Activated CD4-positive, alpha-beta memory T cell treated with anti-CD3 and anti-CD28 coated beads for 36 hours (primary cell): ENCODE measurements at places on chromosomes 4 and X.

- no peak for DNase-seq
These were observed 69.4 kb downstream of the IQCM start for GRCh38 chr4:149746276-149746675.

GRCh38 chr4:19309378-19309777 is 942.3 kb upstream of the SLIT2 start:
- DNase-seq: no peak

- no peak for DNase-seq
These were observed 7.3 kb downstream of the GPR119 start for GRCh38 chrX:130378024-130378669.

DNA sequence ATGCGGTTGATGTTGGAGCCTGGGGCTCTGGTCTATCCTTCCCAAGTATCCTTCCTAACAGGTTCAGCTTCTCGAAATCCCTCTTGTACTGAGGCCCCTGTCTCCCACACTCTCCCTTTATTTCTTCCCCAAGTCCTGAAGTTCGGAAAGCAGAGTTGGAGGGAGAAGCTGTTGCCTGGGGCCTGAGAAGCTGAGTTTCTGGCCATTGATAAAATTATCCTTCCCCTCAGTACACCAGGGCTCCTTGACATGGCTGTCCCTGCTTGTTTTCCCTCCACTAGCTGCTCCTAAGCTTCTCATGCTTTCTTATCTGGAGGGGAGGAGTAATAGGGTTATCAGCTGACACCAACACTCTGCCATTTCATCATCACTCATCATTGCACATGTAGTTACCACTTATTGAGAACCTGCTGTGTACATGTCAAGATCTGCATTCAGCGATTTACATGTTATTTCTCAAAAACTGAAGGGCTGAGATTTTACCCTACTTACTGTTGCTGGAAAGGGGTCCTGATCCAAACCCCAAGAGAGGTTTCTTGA is 58.0 kb downstream of the FUNDC1 start:
- no peak for DNase-seq

GRCh38 chr4:54104907-54105306 is 4.9 kb downstream of the GSX2 start:
- no peak for DNase-seq

DNA sequence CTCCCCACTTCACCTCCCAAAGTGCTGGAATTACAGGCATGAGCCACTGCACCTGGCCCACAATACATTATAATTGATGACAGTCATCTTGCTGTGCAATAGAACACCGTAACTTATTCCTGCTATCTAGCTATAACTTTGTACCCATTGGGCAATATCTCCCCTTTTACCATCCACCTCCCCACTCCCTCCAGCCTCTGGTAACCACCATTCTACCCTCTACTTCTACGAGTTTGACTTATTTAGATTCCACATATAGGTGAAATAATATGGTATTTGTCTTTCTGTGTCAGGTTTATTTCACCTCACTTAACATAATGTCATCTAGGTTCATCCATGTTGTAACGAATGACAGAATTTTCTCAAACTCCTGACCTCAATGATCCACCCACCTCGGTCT is 8.2 kb upstream of the TEX11 start:
- no peak for DNase-seq

GRCh38 chr4:77184974-77185373 is 28.0 kb downstream of the CCNG2 start:
- no peak for DNase-seq

- no peak for DNase-seq
These were observed 103.6 kb downstream of the UCHL1 start for GRCh38 chr4:41360214-41360920.

DNA sequence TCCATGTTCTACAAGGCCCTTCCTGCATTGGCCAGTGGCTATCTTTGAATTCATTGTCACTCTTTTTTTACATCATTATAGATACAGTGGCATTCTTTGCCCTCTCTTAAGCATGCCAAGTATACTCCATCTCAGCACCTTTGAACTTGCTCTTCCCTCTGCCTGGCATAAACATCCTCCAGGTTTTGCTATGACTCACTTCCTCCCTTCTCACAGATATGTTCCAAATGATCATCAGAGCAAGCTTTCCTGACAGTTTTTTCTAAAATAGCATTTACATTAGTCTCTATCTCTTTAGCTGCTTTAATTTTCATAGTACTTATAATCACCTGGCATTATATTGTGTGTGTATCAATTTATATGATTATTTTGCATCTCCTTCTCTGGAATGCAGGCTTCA is 553.3 kb upstream of the MAGEB2 start:
- no peak for DNase-seq

- DNase-seq: no peak
These were observed 81.8 kb downstream of the FRYL start for GRCh38 chr4:48698029-48698971.

GRCh38 chrX:31323658-31324057 is 251.8 kb upstream of the FTHL17 start:
- no peak for DNase-seq

- no peak for DNase-seq
These were observed 18.6 kb downstream of the NSG1 start for GRCh38 chr4:4405358-4405962.

- no peak for DNase-seq
These were observed 35.7 kb downstream of the DDX53 start for GRCh38 chrX:23035493-23035892.

DNA sequence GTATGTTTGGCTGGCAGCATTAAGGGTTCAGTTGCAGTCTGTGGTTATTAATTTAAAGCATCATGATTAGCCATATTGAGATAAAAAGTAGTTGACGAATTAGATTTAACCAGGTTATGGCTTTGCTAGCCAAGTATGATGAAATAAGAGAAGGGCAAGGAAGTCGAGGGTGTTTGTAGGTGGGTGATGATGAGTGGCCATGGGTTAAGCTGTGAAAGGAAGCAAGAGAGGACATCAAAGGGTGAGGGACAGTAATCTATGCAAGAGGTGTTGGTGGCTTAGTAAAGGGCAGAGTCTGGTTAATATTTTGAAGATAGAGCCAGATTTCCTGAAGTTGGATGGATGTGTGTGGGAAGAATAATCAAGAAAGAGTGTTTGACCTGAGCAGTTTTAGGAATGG is 44.5 kb downstream of the STIM2 start:
- DNase-seq: no peak

- no peak for DNase-seq
These were observed 207.3 kb downstream of the SLC7A11 start for GRCh38 chr4:138034871-138035270.

GRCh38 chr4:85152480-85152879 is 186.0 kb upstream of the WDFY3 start:
- no peak for DNase-seq

- DNase-seq: no peak
These were observed 250.6 kb upstream of the KLF8 start for GRCh38 chrX:55981603-55982002.

DNA sequence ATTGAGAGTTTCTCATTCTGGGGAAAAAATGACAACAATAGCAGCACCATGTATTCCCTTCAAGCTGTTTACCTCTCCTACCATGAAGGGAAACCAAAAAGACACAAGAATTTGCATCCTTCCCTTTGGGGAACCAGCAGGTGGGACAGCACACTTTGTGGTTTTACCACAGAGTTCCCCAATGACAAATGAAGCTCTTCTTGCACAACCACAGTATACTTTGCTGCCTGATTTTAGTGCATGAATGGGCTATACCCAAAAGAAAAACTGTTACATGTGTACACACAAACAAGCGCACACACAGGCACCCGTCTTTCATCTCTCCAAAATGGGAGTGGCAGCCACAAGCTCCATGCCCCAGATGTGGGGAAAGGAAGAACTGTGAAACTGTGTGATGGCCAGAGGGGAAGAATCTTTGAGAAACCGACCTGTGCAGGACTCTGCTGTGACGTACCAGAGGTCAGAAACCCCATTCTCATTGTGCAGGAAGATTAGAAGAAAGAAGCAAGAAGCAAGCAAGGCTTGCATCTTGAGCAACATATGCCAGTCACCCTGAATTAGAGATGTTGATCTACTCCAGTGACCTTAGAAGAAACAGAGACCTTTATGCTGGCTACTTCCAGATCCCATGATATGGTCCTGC is 2.7 kb upstream of the MAML3 start:
- DNase-seq: peak; percentile 70

- DNase-seq: no peak
These were observed 61.9 kb upstream of the TAB3 start for GRCh38 chrX:30951003-30951402.

GRCh38 chrX:40524423-40524822 is 56.3 kb upstream of the ATP6AP2 start:
- no peak for DNase-seq

- DNase-seq: no peak
These were observed 2.3 kb downstream of the CCDC149 start for GRCh38 chr4:24910499-24910898.

- DNase-seq: no peak
These were observed 177.2 kb downstream of the ARAP2 start for GRCh38 chr4:36067116-36067515.

- no peak for DNase-seq
These were observed 26.5 kb upstream of the ANAPC4 start for GRCh38 chr4:25350561-25350960.

GRCh38 chrX:134026565-134027311 is 41.3 kb upstream of the GPC3 start:
- peak; percentile 26 for DNase-seq

DNA sequence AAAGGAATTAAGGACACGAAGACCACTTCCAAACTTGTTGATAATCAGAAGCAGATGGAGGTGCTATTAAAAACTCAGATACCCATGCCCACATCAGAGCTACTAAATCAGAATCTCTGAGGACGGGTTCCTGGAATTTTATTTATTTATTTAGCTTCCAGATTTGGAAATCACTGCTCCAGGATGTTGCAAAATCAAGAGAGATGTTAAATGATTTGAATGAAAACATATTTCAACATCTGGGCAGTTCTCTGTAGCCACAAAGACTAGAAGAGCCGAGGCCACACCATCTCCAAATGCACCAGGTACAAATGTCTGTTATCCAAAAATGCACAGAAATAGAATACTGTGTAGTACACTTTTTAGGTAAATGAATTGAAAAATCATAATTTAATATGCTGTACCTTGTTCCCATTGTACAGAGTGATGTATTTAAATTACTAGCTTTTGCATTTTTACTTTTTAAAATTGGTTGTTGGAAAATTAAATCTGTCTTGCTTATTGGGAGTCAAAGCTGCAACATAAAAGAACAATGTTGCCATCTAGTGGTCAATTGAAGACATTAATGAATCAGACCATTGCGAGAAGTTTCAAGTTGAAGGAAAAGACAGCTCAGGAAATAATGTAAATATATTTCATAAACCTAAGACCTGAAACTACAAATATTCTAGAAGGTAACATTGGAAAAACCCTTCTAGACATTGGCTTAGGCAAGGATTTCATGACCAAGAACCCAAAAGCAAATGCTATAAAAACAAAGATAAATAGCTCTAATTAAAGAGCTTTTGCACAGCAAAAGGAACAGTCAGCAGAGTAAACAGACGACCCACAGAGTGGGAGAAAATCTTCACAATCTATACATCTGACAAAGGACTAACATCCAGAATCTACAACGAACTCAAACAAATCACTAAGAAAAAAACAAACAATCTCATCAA is 151.3 kb upstream of the TTC29 start:
- DNase-seq: no peak

GRCh38 chr4:40121515-40121914 is 64.9 kb downstream of the N4BP2 start:
- DNase-seq: peak; percentile 35

DNA sequence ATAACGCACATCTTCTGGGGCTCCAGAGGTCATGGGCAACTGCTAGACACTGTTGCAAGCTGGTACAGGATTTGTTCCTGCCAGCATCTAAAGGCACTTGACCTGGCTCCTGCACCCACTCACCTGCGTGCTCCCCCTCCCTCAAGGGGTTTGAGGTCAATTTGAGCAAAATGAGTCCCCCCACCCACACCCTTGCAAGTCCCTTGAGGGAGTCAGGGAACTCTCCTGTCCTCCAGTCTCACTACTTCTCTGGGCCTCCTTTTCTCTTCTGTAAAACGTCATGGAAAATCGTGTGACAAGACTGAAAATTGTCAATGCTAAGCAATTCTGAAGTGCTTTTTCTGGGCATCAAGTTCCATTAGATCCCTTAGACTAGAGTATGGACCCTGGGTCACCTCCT is 39.9 kb upstream of the PGK1 start:
- DNase-seq: no peak

DNA sequence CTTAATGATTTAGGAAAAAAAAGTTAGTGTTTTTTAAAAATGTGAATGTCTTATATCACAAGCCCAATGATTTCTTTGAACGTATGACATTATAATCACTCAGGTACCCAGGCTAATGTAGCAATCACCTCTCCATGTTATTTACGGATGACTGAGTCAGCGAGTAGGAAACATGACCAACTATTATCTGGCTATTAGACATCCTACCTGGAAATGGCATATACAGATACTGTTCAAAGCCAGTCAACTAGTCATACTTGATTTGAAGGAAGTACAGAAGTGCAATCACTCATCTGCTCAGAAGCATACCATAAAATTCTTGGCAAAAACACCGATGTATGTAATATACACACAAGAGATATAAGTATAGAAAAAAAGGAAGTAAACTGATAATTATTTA is 732.5 kb downstream of the ARAP2 start:
- DNase-seq: no peak

DNA sequence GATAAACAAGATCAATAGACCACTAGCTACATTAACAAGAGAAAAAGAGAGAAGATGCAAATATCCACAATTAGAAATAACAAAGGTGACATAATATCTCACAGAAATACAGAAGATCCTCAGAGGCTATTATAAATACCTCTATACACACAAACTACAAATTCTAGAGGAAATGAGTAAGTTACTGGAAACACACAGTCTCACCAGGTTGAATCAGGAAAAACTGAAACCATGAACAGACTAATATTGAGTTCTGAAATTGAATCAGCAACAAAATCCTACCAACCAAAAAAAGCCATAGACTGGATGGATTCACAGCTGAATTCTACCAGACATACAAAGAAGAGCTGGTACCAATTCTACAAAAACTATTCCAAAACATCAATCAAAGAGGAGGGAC is 211.8 kb upstream of the CPEB2 start:
- no peak for DNase-seq

GRCh38 chr4:42488114-42488513 is 90.8 kb downstream of the SHISA3 start:
- DNase-seq: no peak

DNA sequence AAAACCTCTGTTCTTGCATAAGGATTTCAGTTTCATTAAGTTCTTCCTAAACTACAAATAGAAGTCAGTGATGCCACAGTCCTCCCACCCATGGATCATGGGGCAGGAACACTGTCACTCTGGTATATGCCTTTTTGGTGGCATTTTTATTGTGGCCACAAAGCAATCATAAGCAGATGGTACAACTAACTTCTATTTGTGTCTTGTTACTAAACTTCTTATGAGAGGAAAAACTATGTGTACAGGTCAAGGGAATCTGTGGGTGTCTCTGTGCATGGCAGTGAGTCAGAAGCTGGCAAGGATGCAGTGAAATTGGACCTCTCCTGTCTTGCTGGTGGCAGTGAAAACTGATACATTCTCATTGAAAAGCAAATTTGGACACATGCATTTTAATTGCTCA is 245.0 kb upstream of the GPC4 start:
- no peak for DNase-seq
